ENCODE measurements at places on chromosomes 16 and 17. TPM values are rescaled to one million over a fixed set of nuclear protein-coding genes. Genes with fewer than 3 reads are reported as not detected.

DNA sequence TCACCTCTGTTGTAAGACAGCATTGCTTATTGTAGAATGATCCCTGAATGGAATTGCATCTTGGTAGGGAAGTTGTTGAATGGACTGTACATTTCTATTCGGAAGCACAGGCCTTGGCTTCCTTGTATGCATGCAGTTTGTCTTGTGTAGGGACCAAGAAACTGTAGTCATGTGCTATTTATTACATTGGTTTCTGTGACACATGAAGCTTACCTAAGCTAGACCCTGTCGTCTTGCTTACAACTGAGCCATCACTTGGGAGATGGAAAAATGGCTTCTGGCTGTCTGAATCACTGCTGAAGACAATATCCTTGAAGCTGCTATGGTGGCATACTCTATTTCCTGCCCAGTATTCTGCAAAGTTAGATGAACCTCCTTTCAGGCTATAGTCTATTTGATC, 29.1 kb downstream of the PPM1D start:
- DNase-seq = no peak

DNA sequence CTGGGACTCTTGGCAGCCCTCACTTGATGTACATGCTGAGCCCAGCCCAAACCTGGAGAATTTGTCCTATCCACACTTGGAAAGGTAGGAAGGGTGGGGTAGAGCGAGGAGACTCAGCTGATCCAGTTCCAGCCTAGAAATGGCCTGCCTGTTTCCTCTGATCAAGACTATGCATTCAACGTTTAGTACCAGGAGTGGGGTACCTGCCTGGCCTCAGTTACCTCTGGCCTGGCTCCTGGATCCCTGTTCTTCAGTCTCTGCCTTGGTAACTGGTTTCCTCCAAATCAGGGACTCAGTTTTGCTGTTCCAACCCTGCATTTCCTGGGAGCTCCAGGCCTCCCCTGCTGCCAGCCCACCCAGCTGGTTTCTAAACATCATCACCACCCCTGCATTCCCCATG, 233.5 kb downstream of the GSG1L start:
- no peak for DNase-seq

- DNase-seq = no peak
Measured at GRCh38 chr16:10979717-10980601, 35.6 kb downstream of the CLEC16A start.

DNA sequence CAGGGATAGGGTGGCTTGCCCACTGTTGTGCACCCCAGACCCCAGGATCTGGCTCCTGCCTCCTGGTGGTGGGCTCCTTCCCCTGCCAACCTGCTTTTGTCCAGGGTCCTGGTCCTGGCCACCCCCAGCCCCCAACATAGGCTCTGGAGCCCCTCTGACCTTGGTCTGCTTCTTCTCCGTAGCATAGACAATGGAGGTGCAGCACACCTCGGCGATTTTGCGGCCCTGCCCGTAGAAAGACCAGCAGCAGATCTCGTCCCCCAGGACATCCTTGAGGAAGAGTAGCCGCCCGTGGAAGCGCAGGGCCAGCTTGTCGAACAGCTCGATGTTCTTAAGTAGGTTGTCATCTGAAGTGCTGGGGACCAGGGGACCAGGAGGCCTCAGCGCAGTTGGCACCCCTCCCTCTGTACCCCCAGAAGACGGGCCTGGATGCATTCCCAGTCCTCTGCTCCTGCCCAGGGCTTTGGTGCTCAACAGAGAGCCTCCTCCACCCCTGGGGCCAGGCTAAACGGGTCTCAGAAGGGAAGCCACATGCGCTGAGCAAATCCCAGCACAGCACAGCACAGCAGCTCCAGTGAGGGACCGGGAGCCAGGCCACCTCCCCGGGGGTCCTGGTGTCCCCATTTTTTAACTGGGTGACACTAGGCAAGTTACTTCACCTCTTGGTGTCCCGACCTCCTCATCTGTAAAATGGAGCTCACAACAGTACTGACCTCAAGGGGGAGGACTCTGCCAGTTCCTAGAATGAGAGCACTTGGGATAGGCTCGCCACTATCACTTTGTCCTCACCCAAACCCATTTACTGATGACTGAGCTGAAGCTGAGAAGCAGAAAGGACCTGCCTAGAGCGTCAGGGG, 10.8 kb downstream of the ASPHD1 start:
- DNase-seq = no peak

DNA sequence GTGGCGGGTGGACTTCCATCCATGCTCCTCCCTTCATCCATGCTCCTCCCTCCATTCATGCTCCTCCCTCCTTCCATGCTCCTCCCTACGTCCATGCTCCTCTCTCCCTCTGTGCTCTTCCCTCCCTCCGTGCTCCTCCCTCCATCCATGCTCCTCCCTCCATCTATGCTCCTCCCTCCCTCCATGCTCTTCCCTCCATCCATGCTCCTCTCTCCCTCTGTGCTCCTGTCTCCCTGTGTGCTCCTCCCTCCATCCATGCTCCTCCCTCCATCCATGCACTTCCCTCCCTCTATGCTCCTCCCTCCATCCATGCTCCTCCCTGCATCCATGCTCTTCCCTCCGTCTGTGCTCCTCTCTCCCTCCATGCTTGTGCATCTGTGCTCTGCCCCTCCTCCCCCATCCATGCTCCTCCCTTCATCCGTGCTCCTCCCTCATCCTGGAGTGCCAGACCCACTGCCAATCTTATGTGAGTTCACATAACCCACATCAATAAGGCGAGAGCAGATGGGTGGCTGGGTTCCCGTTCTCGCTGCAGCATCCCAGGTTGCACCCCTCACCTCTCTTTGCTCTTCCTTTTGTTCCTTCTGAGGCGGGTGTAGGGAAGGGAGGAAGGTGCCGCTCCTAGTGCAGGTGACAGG, 22.8 kb downstream of the KSR1 start:
- DNase-seq = no peak

Gene BPTF
- polyA plus RNA-seq = 18.8 TPM
